ENCODE measurements at places on chromosomes 11 and 22.
A peak's percentile ranks its signal among the peaks of the same experiment; 100 is the strongest.

GRCh38 chr11:2137202-2138067, 1.8 kb downstream of the IGF2 start:
- no peak for DNase-seq

DNA sequence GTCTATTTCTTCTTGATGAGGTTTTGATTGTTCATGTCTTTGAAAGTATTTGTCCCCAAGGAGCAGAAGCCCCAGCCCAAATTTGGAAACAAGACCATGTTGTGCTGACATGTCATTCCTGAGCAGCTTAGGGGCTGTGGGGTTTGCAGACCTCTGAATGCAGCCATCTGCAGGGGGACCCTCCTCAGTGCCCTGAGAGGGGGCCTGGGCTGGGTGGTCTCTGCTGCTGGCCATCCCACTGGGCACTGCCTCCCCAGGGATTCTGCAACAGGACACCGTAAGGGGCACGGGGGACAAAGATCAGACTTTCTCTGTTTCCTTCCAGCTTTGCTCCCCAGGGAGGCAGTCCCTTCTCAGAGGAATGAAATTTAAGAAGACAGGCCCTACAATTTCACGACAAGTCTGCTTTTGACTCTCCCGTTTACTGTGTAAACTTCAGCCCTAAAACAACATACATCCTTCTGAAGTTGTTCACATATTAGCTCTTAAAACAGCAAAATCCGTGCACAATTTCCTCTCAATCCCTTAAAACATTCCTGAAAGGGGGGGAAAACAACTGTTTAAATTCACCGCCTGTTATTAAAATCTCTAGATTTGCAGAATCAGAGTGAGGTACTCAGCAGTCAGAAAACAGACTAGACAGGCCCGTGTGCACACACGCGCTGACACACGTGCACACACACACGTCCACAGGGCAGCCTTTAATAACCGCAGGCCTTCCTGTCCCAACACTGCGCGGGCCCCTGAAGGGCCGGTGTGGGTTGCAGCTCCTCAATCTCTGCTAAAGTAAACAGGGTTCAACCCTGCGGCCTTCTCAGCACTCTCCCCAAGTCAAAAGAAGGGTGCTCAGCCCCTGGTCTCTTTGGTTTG, 109.8 kb downstream of the KCNQ1 start:
- DNase-seq: no peak

DNA sequence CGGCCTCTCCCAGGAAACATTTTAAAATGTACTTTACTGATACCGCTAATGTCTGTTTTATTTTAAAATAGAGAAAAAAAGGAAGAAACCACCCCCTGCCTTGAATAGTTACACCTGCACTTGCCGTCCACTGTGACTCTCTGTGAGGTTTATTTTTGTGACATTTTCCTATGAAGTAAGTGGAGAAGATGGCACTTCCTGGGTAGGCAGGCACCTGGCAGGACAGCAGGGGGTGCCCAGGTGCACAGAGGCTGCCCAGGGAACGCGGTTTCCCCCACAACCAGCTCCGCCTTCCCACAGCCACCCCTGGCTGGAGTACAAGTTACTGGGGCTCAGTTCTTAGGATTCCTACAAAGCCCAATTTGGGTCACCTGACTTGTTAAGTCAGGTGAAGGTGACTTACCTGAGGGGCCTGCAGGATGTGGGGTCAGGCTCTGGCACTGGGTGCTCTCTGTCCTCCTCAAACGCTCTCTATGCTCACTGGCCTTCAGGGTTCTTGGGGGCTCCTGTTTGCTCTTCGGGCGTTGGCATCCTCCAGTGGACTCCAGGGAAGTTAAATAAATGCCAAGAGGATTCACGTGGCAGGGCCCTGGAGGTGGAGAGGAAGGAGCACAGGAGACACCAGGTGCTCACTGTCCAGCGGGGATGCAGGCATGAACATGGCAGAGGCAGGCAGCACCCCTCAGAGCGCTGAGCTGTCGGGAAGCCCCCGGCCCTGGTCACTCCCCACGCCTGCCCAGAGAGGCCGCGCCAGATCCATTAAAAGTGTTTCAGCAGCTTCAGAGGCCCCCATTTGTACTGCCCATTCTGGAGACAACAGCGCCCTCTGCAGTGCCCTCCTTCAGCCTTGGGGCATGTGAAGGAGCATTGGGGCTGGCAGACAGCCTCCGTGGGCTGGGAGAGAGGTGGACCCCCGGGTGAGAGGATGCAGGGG, 1021.2 kb downstream of the TBC1D22A start:
- DNase-seq: no peak

DNA sequence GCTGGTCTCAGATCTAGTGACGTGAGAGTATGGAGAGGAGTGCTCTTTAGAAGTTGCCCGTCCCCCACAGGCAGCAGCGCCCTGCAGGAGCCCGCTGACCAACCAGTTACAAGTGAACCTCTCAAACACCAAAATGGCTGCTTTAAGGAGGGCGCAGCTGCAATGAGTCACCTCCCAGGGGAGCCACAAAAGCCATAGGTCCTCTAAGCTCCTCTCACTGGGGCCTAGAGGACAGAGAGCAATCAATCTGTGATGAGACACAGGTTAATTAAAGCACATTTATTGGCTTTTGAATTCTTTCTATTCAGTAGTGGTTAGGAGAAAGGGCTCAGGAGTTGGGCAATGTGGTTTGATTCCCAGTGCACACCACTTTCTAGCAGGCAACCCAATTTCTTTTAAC, 15.5 kb upstream of the RAPSN start:
- DNase-seq: no peak

- no peak for DNase-seq
These were observed 7.2 kb downstream of the CRELD2 start for GRCh38 chr22:49925525-49926128.

DNA sequence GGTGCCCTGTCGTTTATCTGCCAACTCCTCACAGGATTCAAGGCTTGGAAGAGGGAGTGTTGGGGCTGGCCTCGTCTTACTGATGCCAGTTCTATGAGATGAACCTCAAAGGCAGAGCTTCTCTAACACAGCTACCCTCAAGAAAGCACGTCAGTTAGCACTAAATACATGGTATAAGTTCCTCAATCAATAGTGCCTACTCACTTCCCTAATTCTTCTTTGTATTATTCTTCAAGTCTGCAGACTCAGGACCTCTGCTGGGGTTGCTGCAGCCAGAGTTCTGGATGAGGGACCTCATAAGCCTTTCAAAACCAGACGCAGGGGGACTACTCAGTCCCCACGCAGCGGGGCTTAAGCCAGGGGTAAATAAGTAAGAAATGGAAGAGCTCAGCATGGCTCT, 118.3 kb downstream of the VPREB1 start:
- DNase-seq: no peak

- no peak for DNase-seq
These were observed 2220.7 kb upstream of the RAG2 start for GRCh38 chr11:38818720-38819119.

DNA sequence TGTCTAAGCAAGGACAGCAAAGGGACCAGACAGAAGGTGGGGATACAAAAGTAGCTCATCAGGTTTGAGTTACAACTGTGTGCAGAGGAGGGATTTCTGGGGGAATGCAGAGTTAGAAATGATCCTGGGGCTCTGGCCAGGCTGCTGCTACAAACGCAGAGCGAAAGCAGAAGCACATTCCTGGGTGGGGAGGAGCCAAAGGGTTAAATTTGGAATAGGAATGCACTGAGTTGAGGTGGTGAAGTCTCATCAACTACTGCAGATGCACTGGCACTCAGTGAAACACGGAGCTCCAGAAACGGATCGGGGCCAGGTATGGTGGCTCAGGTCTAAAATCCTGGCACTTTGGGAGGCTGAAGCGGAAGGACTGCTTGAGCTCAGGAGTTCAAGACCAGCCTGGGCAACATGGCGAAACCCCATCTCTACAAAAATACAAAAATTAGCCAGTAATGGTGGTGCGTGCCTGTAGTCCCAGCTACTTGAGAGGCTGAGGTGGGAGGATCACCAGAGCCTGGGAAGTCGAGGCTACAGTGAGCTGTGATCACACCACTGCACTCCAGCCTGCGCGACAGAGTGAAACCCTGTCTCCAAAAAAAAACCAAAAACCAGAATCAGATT, 3.2 kb downstream of the CHKA start:
- no peak for DNase-seq

DNA sequence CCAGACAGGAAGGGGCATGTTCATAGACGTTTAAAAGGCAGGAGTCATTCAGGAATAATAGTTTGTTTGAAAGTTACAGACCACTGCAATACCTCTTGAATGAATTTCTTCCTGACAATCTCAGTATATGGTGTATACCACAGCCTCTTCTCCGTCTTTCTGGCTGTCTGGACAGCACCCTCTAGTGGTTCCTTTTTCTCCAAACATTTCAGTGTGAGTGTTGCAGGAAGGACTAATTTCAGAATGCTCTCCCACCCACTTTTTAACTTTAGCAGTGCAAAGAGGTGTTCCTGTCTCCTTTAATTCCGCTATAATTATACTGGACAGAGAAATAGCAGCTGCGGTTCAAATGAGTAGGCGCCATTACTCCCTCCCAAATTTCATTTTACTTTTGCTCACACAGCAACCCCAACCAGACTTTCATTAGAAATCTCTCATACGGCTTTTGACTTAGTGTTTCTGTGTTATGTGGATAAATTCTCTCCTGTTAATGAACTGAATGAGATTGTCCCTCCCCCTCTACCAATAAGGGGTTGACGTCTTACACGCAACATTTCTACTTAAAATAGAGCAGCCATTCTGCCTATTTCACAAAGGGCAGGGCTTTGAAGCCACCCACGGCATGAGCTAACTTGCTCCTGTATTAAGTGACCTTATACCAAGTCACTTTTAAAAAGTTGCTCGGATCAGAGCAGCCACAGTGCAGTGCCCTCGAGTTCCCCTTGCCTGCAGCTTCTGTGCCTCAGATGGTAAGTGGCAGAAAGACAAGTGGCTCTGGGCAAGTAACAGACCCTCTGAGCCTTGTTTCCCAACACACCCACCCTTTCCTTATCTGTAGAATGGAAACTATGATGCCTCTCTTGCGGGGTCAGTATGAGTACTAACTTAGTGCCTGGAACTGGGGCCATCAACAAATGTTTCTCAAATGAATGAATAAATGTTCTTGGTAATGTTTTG, 368.6 kb downstream of the OPCML start:
- DNase-seq: peak; percentile 10
